ENCODE measurements at places on chromosomes 1 and 21.
A peak's percentile ranks its signal among the peaks of the same experiment; 100 is the strongest.

DNA sequence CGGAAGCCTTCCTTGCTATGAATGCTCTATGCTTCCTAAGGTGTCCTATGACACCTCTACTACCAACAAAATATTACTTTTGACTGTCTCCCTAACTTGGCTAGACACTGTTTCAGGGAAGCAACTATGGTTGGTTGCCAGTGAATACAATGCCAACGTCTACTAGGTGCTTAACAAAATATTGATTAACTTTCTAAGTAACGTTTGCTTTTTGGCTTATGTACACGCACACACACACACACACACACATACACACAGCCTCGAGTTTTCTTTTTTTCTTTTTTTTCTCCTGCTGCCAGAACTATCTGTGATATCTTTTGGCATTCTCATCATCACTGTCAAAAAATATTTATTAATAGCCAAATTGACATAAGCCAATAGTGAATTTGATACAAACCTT is 864.0 kb downstream of the PLA2G4A start:
- no peak for DNase-seq

DNA sequence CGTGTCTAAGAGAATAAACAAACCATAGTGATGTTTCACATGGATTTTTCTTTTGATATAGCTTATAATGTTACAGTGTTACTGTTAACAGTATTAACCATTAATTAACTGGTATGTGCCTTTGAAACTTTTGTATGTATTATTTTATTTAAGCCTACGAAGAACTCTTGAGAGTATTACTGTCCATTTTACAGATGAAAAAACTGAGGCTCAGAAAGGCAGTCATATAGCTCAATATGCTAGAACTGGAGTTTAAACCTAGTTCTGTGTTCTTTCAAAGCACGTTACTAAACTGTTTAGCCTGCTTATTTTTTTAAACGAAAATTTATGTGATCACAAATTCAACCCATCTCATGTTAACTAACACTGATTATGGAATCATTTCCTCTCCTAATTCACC is 83.5 kb downstream of the POU2F1 start:
- no peak for DNase-seq

DNA sequence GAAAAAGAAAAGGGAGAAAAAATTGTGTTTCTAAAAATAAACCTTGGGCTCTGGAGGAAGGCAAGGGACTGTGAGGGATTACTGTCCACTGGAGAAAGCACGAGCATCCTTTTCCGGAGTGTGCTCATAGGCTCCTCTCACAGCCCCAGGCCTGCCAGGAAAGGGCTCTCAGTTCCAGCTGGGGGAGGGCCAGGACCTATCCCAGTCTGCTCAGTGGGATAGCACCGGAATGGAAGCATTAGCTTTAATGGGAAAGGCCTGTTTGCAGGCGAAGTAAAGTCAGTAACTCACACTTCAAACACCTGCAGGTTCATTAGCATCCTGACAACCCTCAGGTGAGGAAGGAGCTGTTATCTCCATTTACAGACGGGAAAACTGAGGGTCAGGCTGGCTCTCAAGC is 113.9 kb upstream of the USP24 start:
- DNase-seq, result no peak

DNA sequence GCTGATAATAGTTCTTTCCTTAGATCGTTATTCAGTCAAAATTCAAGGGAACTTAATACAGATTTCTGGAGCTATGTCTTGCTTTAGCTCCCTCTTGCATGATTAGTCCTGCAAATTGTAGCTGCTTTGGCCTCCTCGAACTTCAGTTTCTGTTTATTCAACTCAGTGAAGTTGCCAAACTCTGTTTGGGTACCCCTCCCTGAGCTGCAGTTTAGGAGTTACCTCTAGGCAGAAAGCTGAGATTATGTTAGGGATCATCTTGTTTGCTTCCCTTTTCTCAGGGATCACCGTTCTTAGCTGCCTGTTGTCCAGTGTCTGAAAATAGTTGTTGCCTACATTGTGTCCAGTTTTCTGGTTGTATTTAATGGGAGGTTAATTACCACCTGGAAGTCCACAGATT is 43.5 kb downstream of the SNX27 start:
- no peak for DNase-seq

DNA sequence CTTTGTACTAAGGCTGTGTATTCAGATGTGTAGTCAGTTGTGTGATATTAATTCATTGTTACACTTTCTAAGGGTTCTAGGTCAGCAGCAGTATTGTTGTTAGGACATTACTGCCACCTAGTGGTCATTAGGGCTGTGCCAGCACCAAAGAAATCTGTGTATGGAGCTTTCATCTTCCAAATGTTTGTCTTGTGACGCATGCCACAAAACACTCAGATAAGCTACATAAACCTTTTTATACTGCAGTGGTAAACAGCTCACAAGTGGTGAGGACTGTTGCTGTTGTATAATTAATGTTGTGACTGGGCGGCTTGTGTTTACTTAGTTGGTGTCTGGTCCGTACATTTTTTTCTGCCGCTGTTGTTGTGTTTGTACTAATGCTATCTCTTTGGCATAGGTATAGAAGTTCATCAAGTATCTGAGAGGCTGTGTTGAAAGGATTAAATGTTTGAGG is 51.7 kb downstream of the S1PR1 start:
- DNase-seq, result peak; percentile 65

- no peak for DNase-seq
These were observed 29.8 kb upstream of the HHAT start for GRCh38 chr1:210298936-210299335.

DNA sequence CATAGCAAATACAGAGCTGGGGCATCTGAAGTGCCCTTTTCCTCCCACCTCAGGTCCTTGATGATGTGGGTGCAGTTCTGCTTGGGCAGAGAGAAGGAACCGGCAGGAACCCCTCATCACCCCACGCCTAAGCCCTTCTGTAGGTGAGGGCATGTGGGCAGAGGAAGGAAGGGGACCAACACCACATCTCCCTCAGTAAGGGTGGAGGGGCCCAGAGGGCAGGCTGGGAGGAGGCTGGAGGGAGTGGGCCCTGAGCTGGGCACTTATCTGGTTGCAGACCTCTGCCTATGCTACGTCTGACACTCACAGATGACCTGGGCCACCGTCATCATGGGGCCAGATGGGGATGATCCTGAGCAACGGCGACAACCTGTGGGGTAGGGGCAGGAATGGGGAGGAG is 11.0 kb downstream of the ZNF687 start:
- no peak for DNase-seq

GRCh38 chr1:36419569-36419968 is 21.9 kb upstream of the LSM10 start:
- no peak for DNase-seq

- no peak for DNase-seq
These were observed 60.4 kb upstream of the TNFSF4 start for GRCh38 chr1:173267453-173267945.

GRCh38 chr1:180175291-180175690 is 20.6 kb downstream of the QSOX1 start:
- no peak for DNase-seq

DNA sequence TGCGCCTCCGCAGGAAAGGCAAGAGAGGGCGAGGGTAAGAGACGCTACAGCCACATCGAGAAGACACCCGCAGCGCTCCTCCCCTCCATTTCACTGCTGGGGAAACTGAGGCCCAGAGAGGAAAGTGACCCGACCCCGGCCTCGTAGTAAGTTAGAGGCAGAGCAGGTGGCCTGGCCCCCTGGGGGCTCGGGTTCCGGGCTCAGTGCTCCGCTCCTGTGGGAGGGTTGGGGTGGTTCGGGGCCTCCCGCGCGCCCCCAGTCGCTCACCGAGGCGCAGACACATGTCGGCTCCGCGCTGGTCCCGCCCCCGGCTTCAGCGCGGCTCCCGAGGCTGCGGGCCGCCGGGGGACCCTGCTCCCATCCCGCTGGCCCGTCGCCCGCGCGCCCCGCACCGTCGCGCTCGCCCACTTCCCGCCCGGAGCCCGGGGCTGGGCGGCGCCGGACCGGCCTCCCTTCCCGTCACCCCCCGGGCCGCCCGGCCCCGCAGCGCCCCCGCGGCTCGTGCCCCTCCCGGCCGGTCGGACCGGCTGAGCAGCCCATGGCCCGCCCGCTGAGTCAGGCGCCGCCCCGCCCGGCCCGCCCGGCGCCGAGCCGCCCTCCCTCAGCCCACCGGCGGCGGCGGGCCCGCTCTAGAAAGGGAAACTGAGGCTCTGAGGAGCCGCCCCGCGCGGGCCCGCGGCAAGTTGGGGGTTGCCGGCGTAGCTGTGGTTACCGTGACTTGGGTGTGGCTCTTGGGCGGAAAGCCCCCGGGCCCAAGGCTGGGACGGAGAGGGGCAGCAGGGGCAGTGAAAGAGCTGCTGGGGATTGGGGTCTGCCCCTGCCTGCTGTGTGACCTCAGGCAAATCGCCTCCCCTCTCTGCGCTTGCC is at the start of gene TMEM54:
TSS of gene TMEM54 (minus strand) at position 434 of the 867 bp plus-strand sequence. CDS start at position 283, 151 bp downstream.
- peak; percentile 13 for DNase-seq

GRCh38 chr21:36846631-36847030 is 119.8 kb downstream of the HLCS start:
- no peak for DNase-seq

DNA sequence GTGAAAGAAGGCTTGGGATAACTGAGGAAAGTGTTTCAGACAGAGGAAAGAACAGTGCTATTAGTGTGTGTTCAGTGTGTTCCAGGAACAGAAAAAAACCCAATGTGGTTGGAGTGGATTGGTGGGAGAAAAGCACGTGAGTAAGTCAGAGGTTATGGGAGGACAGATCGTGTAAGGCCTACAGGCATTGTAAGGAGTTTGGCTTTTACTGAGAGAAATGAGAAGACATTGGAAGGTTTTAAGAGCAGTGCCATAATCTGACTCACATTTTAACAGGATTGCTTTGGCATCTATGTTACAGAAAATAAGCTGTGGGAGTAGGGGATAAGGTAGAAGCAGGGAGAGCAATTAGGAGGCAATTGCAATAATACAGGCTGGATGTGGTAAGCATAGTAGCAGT is 4.8 kb downstream of the ARPC5 start:
- DNase-seq, result no peak

- DNase-seq, result no peak
These were observed 10.6 kb downstream of the S100A6 start for GRCh38 chr1:153525088-153525728.

DNA sequence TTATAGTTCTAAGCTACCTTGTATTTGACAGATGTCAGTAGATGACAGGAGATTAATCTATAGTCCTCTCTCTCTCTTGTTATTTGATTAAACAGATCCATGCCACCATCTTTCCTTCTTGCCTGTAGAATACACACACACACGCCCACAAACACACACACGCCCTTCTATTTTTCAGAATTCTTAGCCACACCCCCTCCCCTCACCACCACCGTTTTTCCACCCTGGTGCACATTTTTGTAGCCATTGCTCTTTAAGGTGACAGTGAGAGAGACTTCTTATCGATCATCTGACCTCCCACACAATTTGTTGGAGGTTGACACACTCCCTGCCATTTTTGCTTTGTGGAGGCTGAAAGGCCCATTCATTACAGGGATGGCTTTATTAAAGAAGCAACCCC is 123.2 kb downstream of the NTNG1 start:
- no peak for DNase-seq

DNA sequence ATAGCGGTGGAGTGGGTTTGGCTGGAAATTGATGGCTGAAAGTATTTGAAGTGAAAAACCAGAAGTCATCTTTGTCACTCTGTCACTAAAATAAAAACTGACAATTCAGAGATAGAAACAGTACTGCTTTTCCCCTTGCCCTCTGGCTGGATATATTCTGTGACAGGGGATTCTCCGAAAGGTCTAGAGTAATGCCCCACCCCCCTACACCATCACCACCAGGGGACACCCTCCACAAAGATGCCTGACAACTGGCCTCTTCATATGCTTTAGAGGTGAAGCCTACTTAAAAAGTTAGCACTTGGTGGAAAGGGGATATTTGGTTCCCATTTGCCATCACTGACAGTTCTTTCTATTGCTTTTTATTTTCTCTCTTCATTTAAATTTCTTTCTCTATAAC is 73.5 kb downstream of the SGIP1 start:
- DNase-seq, result no peak

All from activated naive CD4-positive, alpha-beta T cell treated with Interleukin-2 at 50 U/mL for 16 hours (primary cell).